Stimulated activated naive CD4-positive, alpha-beta T cell (primary cell): ENCODE measurements at places on chromosomes 5 and 9.

GRCh38 chr9:16612627-16613026 is 257.8 kb downstream of the BNC2 start:
- DNase-seq, result no peak

- DNase-seq, result no peak
Observed at GRCh38 chr9:112822618-112823017, 68.1 kb downstream of the SLC46A2 start.

DNA sequence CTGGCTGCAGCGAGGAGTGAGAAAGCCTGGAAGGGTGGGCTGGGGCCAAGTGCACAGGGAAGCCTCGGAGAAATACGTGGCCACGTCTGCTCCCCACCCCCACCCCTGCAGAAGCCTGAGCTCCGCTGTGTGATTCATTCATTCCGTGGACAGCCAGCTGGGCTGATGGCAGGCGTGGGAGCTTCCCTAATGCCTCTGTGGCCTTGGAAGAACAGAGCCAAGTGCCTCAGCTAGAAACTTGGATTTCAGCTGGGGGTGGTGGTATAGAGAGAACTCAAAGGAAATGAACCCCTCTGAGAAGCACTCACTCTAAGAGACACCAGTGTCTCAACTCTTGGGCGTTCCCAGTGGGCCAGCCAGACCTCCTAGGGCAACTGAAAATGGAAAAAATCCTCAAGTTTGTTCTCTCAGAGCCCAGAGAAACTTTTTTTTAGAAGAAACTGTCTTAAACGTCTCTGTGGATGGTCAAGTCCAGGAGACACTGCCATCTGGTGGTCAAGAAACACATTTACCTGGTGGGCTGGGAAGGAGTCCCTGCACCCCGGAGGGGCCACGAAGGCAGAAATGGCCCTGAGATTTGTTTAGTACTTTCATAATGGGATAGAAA is 18.0 kb downstream of the ATOX1 start:
- DNase-seq, result peak; percentile 17

DNA sequence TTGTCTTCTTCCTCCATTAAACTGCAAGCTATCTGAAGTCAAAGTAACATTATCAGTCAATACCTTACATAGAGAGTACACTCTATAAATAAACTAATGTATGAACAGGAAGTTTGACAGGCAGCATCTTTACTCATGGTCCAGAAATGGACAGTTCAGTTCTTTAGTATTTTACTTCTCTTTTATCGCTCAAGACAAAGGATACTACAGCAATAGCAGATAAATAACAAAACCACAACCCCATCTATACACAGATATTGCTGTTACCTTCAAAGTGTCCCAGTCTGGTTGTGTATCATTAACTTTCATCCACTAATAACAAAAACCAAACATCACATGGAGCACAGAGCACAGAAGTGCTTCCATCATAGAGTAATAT is 46.4 kb downstream of the SEMA5A start:
- DNase-seq, result no peak

DNA sequence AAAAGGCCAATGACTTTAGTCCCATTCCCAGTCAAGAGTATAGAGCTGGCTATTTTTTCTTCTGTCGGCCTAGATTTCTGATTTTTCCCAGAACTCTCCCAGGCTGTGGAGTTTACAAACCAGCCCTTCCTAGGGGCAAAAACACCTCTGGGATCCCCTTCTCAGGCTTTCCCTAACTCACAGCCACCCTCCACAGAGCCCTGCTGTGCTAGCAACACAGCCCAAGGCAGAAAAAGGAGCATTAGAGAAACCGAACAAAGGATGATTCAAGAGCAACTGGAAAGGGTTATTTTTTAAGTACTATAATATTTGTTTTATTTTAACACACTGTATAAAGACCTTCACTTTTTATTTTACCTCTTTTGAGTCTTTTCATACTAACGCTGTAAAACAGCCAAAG is 234.8 kb downstream of the GLIS3 start:
- no peak for DNase-seq

DNA sequence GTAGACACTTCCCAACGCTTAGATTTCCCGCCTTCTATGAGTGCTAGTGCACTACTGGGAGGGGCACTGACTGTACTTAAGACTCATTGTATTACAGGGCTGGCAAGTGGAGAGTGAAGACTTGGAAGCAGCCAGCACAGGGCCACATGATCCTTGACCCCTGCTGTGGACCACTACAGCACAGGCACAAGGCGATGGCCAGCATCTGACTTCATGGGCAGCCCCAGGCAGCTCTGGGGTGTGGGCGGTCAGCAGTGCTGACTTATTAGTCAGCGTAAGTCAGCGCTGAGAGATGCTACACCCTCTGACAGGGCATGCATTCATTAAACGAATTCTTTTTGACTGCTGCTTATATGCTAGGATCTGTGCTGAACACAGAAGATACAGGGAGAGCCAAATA is 9.3 kb downstream of the SLC46A2 start:
- DNase-seq, result no peak

- no peak for DNase-seq
Observed at GRCh38 chr5:148540647-148541046, 113.7 kb downstream of the HTR4 start.

DNA sequence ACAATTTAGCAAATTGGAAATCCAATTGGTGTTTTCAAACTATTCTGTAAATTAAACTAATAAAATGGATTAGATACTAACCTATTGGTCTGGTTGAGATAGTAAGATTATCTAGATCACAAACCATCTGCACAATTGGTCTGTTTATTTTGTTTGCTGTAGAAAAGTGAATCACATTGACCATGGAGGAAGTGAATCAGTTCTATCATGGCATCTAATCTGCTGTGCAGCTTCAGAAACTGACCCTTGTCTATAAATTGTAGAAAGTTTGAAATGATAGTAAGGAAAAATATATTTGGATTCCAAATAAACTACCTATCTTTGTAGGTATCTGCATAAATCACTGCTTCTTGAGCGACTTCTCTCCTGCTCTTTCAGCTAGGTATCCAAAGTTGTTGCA is 1865.4 kb downstream of the MAT2B start:
- DNase-seq, result no peak

DNA sequence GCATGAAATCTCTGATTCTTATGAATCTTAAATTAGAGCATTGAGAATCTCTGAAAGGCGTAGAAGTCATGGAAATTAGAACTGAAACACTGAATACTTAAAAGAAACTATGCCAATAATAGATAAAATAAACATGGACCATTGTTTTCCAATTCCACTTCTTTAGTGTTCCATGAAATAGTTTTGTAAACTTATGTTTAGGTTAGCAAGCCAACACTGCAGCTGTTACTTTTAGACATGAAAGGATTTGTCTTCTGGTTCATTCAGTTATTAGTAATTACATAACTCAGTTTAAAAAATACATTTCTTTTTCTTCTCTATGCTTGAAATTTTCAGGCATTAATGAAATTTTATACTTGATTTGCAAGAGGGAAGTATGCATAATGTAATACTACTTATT is 733.4 kb upstream of the NUDT12 start:
- DNase-seq, result no peak

DNA sequence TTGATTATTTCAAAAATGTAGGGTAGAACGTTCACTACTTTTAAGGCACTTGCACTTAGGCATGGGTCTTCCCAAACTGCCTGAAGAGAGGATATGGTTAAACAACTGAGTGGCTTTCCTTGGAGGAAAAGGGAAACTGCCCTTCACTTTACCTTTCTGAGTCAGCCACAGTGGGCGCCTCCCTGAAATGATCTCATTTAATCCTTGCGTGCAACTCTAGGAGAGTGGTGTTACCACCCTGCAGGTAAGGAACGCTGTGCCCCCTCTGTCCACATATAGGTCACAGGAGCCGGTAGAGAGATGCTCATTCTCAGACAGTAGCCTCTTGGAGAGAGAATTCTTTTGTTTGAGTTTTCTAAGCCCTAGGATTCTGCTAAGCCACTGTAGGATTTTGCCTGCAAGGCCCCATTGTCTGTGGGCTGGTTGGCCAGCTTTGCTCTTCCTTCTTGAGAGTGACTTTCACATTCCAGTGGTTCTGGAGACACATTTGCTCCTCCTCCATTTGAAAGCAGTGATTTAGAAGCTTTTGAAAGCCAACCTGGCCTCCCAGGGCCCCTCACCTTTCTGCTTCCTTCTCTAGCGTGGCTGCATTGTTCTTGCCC is 110.3 kb upstream of the CTSL start:
- no peak for DNase-seq

GRCh38 chr5:11758321-11758720 is 145.9 kb downstream of the CTNND2 start:
- DNase-seq, result no peak

DNA sequence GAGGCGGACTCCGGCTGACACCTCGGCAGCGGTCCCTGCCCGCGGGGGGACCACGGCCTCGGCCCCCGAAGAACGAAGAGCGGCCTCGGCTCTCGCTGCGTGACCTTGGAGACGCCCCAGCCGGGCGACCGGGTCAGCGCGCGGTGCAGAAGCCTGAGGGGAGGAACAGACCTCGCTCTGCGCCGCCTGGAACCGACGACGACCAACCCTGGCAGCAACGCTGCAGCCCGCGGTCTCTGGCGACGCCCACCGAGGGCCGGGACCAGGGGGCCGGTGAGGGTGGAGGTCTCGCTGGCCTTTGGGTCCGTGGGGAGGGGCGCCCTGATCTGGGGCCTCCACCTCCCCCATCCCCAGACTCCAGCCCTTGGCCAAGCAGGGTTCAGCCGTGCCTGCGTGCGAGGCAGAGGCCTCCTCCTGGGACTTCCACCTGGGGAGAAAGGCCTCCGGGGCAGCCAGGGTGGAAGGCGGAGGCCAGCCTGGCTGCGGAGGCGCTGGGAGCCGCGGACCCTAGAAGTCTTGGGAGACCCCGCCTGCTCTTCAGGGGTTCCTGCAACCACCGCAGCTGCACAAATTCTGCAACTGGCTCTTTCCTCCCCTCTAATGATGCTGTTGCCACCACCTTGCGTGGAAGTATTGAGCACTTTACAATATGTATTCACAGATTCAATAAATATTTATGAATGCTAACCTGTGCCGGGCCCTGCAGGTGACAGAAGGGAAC is 44.3 kb upstream of the SLC12A7 start:
- DNase-seq, result no peak

DNA sequence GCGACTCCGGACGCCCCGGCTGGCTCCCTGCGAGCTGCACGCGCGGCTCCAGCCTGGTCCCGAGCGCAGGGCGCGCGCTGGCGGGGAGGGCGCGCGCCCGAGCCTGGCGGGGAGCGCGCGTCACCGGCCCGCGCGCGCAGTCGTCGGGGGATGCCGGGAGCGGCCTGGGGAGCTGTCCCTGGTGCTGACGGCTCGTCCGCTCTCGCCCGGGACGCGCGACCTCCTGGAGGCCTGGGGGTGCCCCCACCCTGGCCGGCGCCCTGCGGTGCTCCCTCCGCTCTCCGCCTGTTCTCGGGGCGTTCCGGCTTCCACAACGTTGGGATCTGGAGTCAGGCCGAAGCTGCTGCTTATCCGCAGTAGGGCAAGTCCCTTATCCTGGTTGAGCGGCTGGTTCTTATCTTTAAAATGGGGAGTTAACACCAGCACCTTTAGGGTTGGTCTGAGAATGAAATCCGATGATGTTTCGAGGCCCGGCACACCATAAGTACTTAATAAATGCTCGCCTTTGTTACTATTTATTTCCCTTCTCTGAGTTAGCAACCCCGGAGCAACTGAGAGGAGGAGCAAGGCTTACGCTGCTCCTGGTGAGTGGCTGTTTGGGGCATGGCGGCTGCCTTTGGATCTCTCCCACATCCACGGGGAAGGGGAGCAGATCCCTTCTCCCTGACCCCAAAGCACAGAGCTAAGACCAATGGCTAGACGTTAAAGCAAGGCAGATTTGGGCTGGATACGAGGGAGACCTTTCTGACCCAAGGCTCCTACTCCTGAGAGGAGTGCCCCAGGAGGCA is at the start of gene FAM163B:
Gene FAM163B, minus strand, starts transcription at position 79 of the 788 bp plus-strand sequence. CDS start 29,166 bp downstream, outside the sequence.
- DNase-seq, result peak; percentile 72

DNA sequence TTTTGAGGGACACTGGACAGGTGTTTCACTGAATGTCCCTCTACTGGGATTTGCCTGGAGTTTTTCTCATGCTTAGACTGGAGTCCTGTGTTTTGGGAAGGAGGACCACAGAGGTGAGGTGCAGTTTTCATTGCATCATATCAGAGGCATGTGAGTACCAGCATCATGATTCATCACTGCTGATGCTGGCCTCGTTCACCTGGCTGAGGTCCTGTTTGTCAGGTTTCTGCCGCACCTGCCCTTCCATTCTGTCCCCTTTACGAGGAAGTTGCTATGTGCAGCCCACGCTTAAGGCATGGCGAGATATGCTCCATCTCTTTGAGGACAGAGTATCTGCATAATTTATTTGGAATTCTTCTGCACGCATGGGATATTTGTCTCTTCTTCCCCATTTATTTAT is 162.1 kb downstream of the TENT4A start:
- no peak for DNase-seq

DNA sequence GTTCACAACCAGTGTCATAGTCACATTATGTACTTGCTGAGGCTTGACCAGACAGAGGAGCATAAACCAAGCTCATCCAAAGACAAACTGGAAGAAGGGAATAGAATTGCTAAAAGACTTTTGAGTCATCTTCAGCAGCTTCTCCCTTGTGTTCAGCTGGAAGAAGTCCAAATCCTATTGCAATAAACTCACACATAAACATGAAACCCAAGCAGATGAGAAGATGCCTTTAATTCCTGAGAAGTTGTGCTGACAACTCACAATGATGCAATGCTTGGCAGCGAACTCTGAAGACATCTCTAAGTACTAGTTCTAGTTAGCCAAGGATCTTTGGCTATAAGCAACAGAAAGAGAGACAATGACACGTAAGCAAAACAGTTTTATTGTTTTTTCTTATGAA is 642.1 kb downstream of the KCTD16 start:
- DNase-seq, result no peak

DNA sequence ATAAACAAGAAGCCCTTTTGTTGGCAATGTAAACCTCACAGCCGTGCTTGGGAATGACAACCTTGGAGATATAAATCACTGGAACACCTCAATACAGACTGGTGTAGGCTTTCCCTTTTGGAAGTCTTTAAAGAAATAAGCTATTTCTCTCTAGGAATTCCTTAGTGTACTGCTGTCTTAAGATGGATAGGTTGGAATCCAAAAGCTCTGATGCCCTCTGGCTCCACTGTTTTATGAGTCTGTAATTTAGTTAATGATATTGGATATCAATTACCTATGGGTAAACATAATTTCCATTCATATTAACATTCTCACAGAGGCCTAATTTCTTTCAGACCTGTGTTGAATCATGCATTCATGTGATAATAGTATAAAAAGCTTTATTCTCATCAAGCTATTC is 435.9 kb upstream of the MPDZ start:
- no peak for DNase-seq

- DNase-seq, result no peak
Observed at GRCh38 chr5:133681896-133682295, 69.6 kb upstream of the FSTL4 start.

GRCh38 chr5:158988987-158989730 is 110.6 kb downstream of the EBF1 start:
- DNase-seq, result no peak

DNA sequence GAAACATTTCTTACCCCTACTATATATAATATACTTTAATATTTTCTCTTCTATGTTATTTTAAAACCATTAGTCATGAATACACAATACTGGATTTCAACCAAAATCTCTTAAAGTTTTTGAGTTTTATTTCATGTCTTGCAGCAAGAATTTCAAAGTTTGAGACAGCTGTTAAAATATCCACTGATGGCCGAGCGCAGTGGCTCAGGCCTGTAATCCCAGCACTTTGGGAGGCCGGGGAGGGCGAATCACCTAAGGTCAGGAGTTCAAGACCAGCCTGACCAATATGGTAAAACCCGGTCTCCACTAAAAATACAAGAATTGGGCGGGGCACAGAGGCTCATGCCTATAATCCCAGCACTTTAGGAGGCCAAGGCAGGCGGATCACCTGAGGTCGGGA is 59.7 kb upstream of the DAPK1 start:
- DNase-seq, result no peak
